ENCODE measurements at places on chromosomes 6 and 20.

DNA sequence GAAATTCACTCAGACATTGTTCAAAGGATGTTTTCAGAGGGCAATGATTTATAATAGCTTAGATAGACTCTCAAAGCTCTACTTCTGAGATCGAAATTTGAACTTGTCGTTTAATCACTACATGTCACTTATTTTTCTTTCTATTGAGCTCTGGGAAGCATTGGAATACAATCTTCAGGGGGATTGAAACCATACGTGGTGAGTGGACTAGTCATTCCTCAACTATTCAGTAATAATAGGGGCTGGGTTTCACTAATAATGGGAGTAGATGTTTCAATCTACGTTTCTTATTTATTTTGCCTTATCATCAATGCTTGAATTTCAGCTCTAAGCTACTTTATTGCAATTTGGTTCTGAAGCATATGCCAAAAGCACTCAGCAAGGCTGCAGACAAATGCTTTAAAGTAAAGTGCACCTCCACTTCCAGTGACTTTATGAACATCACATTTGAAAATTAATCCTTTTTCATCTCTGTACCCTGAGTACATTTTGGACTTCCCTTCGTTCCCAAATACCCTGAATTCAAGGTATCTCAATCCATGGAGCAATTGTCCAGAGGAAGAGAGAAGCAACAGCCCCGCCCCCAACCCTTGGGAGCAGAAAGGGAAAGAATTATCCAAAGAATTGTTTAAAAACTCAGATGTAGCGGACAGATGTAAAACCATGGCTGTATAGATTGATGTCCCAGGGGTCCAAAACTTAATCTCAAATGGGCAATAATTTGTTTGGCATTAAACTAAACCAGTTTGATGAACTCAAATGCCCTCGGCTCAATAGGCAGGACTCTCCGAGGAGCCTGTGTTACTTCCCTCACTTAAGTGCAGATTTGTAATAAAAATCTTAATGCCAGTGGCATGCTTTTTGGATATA lies 68.1 kb downstream of the HFE start:
- no peak for DNase-seq

DNA sequence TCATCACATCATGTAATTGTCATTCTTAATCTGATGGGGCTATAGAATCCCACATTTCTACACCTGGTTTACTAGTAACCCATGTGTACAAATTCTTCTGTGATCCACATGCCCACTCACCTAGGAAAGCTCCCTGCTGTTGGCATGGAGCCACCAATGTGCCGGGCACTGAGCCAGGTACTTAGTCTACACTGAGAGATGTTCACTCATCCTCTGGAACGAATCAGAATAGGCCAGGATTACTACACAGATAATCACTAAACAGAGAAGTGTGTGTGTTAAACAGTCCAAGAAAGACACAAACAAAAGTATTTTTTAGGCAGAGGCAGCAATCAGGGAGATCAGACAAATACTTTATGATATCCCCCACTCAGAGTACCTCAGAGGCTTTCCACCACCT lies 193.2 kb upstream of the VGLL2 start:
- no peak for DNase-seq

GRCh38 chr6:138278326-138278725 lies 60.0 kb upstream of the PBOV1 start:
- DNase-seq, result no peak

- DNase-seq, result no peak
These were observed 53.6 kb downstream of the CDS2 start for GRCh38 chr20:5180421-5180820.

DNA sequence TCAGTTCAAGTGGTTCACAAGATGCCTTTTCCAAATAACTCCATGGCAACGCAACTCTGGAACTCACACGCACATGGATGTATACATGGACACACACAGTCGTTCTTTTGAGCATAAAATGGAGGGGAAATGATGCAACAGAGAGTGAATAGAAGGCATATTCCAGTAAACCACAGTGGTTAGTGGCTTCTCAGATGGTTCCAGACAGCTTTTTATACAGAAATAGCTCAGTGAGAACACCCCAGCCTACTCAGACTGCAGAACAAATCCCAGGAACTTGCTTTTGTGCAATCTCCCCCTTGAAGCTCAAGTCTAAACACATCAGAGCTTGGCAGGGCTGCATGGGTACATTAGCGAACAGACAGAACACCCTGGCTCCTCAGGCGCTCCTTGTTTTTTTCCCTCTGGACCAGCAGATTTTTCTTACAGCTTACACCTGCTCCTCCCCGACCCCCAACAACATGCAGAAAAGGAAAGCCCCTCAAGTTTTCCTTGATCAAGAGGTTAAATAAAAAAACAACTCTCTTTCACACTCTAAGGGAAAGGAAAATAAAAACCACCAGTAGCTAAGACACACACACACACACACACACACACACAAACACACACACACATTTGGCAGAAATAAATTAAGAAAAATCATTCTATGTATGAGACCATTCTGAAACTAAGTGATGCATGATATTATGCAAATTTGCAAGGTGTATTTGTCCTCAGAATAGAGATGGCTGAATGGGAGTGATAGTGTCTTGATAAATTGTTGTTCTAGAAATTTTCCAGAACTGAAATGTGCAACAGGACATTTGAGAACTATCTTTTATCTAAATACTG lies 51.2 kb upstream of the RANBP9 start:
- no peak for DNase-seq

- DNase-seq, result no peak
These were observed 39.2 kb downstream of the TRIM27 start for GRCh38 chr6:28884423-28885131.

DNA sequence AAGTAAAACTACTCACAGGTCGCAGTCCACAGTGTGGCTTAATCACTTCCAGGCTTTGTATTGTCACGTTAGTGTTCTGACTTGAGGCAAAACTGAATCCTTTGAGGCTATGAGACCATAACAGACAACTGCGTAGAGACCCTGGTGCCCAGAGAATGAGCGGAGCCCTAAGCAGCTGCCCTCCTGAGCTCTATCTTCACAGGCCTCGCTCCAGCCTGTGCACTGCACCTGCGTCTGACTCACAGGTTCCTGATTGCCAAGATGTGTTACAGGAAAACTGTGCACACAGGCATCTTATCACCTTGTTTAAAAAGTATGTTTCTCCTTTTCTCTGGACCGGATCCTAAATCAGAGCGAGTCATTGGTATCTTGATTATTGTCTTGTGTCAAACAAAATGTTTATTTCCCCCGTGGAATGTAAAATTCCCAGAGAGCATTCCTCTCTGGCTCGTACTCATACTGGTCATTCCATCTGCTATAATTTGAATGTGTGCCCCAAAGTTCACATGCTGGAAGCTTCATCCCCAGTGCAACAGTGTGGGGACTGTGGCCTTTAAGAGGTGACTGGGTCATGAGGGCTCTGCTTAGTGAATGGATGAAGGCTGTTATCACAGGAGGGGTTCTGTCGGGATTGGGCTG lies 25.7 kb downstream of the PRR18 start:
- DNase-seq, result no peak

- no peak for DNase-seq
These were observed 43.0 kb downstream of the F13A1 start for GRCh38 chr6:6277413-6277812.

DNA sequence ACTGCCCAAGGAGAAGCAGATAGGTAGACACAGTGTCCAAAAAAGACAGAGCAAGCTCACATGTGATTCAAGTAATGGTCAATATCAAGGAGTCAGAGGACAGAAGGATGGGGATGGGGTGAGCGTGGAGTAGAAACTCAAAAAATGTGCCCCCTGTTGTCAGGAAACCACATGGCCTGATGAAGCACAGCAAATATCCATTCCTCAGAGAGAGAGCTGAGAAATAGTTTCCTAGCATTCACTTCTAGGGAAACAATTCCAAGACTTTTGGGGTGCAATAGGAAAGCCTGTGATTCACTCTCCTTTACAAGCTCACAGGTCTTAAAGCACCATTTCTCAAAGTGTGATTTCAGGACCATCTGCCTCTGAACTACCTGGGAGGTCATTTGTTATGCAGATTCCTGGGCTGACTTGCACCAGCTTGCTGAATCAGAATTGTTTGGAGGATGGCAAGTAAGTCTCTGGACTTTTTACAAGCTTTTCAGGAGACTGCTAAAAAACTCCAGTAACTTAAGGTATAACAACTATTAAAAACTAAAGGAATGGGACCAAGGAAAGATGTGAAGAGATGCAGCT lies 432.8 kb downstream of the HDGFL1 start:
- DNase-seq, result no peak

GRCh38 chr20:23245553-23246181 lies 104.9 kb upstream of the NXT1 start:
- DNase-seq, result no peak

DNA sequence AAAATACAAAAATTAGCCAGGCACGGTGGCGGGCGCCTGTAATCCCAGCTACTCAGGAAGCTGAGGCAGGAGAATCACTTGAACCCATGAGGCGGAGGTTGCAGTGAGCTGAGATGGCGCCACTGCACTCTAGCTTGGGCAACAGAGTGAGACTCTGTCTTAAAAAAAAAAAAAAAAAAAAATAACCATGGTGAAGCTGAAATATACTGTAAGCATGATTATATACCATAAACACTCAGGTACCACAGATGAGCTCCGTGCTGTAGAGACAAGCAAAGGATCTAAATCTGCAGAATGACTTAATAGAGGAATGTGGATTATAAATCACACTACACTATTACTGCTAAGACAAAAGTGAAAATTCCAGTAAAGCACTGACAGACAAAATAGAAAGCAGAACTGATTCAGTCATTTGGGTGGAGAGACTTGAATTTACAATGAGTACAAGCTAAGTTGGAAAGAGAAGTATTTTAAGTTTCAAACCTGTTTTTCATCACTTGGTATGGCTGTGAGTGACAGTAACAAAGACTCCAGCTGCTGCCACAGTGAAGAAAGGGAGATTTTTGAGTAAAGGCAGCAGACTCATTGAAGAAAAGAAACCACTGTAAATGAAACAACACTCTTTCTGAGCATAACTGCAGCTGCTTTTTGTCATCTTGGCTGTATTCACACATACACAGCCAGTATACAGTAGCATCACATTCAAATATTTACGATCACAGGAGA lies 322.1 kb downstream of the RNGTT start:
- DNase-seq, result no peak

DNA sequence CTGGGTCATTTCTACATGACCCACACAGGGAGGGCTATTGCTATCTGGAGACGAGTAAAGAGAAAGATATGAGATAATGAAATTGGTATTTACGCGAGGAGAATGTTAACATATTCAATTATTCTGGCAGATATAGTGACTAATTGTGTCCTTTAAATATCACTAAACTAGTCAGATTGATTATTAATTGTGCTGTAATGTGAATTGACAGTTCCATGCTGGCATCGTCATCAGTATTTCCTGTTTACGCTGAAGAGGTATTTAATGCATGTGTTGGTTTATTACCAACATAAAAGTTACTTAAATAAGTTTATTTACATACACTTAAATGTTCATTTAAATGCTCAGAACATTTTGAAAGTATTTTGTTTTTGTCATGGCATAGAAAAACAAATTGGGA lies 35.7 kb upstream of the OGFRL1 start:
- no peak for DNase-seq

DNA sequence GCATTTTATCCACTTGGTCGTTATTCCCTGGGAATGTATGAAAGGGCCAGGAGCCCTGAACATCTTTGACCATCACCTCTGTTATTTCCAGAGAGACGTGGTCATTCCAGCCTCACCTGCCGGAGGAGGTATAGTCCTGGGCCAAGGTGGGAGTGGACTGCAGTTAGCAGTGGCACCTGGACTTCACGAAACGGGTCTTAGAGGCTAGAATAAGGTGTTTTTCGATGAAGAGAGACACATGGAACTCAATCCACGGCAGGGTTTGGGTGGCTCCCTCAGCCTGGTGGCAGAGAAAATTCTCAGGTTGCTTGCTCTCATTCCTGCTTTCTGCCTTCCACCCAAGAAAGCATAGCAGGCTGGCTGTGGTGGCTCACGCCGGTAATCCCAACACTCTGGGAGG lies 48.0 kb downstream of the BMP6 start:
- no peak for DNase-seq

DNA sequence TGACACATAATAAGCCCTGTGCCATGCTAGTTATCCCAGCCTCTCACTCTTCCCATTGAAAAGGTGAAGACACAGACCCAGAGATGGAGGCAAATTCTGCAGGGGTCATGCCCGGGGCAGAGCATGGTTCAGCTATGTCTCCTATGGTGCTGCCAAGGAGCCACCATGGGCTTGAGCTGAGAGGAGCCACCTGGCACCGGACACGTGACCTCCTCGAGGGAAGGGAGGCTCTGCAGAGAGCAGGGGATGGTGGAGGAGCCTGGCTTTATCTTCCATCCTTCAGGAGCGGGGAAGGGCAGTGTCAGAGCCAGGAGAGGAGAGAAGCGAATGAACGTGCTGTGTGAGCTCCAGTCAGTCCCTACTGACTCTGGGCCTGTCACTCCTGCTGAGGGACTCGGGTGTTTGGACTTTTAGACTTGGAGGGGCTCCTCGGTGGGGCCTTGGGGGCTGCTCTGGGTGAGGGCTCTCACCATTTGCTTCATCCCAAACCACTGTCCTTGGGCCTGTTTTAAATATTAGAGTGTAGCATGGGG lies 11.1 kb upstream of the CCN5 start:
- no peak for DNase-seq

DNA sequence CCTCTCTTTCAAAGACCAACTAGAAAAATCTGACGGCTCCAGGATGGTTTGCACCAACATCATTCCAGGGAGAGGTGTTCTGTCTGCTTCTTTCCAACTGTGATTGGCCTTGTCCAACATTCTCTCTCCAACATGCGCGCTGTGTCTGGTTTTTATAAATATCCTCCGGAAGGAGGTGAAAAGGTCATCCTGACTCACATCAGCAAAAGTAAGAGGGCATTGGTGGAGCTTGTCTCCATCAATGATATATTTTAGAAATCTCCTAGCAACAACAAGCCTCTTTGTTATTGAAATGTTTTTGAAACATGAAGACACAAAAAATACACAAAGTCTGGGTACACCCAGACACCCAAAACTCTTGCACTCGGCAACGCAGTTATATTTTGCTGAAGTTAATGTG lies 475.3 kb upstream of the JARID2 start:
- DNase-seq, result no peak

- DNase-seq, result no peak
These were observed 217.7 kb downstream of the HAO1 start for GRCh38 chr20:7722564-7722963.

GRCh38 chr6:169528755-169529154 lies 173.1 kb downstream of the WDR27 start:
- DNase-seq, result no peak

DNA sequence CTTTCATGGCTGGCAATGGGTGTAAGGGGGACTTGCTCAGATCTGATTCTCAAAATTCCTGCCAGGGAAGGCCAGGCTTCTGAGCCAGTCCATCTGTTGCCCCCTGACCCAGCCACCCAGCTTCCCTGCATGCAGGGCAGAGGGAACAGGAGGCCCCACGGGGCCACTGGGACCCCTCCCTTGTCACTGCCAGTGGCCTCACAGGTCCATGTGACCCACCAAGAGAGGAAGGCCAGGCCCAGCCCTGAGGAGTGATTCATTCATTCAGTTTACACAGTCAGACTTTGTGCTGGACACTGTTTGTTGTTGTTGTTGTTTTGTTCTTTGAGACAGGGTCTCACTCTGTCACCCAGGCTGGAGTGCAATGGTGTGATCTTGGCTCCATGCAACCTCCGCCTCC lies 39.5 kb downstream of the UBE2V1 start:
- no peak for DNase-seq

All from stimulated activated CD4-positive, alpha-beta T cell treated with anti-CD3 and anti-CD28 coated beads, Interleukin-1b, Interleukin-23, amount 100 ng/mL, for 1 hour (primary cell).